ENCODE measurements at places on chromosomes 13 and 19.
A peak's percentile ranks its signal among the peaks of the same experiment; 100 is the strongest.

DNA sequence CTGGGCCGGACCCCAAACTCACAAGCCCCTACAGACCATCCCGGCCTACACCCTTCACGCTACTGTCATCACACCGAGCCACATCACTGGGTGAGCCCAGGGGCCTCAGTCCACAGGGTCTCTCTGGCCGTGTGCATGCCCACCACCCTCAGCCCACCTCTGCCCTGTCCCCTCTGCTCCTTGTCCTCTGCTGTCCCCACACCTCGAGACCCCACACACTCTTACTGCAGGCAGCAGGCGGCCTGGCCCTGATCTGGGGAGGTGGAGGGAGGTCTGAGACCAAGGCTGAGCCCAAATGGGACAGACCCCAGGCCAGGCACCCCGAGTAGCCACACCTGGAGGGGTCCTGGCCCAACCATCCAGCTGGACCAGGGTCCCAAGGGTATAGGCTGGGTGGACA, 35.2 kb downstream of the PEPD start:
- no peak for DNase-seq

DNA sequence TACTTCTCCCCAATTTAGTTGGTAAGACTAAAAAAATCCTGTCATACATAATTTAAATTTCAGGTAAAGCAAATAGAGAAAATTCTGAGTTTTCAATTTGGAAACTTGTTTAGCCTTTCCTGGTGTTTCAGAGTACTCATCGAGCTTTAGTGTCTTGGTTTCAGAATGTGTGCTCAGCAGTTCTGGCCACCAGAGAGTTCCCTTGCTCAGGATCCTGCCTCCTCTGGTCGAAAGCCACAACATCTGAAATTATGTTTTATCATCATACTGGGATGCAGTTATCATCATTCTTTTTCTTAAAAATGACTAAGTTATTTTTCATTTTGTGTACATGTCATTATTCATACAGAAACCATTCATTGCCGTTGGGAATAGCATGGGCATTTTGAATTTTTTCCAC, 263.2 kb upstream of the SPRY2 start:
- DNase-seq: no peak

GRCh38 chr19:4749870-4750590, 26.4 kb upstream of the DPP9 start:
- DNase-seq: no peak

DNA sequence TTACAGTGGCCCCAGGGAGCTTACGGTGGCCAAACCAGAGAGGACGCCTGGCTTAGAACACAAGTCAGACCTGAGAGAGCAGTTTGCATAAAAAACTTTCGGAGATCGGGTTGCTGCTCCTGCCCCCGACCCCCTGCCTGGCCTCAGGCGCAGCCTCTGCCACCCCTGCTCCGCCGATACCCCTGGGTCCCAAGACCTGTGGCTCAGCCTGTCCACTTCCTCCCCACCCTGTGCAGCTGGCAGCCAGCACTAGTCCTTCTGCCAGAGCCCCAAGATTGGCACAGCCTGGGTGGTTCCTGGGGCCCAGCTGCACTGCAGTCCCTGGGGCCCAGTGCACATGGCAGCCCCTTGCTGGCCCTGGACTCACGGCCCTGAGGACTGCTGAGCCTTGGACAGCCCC, 56.2 kb upstream of the SOX1 start:
- DNase-seq: no peak

DNA sequence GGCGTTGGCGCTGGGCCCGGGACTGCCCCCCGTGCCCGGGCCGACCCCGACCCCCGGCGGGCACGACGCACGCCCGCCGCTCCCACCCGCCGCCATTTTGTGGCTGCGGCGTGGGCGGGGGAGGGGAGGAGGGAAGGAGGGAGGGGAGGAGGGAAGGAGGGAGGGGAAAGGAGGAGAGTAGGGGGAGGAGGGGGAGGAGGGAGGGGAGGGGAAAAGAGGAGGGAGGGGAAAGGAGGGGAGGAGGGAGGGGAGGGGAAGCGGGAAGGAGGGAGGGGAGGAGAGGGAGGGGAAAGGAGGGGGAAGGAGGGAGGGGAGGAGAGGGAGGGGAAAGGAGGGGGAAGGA, at the start of gene BTBD2:
Gene BTBD2 (minus strand): TSS at position 107 of the 343 bp plus-strand sequence. CDS start 11 bp downstream, at position 96.
- no peak for DNase-seq

DNA sequence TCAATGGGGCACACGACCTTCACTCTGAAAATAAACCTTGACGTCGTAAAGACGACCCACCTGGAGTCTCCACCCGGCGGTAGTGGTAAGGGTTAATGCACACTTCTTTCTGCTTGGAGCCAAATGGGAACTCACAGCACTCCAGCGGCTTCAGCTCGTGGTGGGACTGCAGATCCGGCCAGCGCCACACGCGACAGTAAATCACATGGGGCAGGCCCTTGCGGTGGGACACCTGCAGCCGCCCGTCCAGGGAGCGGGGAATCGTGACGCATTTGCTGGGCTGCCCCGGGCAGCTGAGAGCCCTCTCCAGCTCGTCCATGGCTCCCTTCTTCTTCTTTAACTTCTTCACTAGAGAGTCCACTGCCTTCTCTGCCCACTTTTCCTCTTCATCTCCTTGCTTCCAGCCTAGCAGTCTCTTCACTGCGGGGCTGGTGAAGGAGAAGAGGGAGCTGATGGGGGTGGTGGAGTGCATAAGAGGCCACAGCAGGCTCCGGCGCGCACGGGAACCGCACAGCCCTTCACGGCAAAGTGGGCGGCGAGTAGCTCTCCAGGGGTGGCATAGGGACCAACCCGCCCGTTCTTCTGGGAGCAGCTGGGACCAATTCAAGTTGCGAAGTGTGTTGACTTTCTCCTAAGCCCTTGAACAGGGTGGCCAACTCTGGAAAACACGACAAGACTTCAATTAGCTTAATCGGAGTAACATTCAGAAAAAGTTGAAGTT, 40.7 kb downstream of the SMAD9 start:
- no peak for DNase-seq

DNA sequence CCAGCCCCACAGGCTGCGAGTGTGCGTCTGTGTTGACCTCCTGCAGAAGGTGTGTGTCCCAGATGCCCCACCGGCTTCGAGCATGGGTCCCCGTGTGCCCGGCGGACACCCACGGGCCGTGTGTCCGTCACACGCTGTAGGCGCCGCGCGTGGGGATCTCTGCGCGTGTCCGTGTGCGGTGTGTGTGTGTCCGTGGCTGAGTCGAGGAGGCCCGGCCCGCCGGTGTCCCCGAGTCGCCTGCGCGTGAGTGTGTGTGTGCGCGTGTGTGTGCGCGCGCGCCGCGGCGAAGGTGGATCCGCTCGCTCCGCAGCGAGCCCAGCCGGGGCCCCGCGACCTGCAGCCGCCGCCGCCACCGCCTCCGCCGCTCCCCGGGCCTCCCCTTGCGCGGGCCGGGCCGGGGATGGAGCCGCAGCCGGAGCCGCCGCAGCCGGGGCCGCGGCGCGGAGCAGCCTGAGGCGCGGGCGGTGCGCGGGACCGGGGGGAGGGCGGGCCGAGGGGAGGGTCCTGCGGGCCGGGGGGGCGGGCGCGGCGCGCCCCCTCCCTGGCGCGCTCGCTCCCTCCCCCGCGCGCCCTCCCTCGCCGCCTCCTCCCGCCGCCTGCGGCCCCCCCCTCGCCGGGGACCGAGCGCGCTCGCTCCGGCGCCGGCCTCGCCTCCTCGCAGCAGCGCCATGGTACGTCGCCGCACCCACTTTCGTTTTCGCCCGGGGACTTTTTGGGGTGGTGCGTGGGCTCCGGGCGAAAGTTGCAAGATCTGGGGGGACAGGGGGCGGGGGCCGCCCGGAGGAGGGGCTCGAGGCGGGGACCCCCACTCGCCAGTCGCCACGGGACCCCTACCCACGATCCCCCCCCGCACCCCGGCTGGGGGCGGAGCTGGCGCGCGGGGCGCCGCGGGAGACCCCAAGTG, 7.1 kb upstream of the NFIC start:
- DNase-seq: no peak

GRCh38 chr19:45413497-45413896, 7.1 kb downstream of the POLR1G start:
- no peak for DNase-seq

DNA sequence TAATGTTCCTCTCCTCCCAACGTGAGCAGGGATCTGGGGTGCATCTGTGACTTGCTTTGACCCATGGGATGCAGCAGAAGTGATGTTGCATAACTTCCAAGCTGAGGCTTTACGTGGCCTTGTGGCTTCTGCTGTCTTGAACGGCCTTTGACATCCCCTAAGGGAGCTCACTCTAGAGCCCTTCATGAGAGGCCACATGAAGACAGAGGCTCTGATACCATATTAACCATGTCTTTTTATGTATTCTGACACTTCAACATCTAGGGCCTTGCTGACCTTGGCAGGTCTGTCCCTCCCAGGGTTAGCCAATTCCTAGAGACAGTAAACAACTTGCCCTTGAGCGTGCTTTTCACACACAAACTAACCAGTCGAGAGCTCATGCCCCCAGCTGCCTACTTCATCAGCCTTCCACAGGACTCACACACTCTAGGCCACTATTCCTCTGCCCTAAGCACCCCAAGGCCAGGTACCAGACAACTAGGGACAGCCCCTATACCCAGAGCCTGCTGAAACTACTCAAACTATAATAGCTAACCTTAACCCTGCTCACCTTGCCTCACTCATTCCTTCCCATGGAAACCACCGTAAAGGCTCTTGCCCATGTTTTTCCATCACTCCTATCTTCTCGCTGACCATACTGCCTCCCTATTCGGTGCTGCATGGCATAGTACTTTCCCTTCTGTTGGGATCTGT, 45.4 kb downstream of the CCDC70 start:
- DNase-seq: no peak

DNA sequence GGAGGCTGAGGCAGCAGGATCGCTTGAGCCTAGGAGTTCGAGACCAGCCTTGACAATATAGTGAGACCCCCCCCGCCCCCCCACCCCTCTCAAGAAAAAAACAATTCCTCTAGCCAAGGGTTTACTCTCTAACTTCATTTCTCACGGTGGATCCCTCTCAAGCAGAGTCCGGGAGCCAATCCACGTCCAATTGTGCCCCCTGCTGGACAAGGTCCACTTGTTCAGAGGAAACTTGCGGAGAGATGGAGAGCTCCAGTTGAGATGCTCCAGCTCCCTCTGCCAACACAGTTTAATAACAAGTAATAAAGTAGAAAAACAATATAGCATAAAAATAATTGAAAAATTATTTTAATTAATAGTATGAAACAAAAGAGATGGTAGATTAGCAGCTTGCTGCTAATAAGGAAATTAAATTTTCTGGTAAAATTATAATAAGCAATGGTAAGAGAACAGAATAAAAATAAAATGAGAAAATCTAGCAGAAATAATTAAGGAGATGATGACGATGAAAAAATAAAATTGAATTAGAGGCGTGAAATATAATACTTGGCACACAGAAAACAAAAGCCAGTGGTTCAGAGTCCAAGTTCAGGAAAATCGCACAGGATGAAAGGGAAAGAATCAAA, 14.5 kb upstream of the SIGLEC14 start:
- DNase-seq: peak; percentile 77

DNA sequence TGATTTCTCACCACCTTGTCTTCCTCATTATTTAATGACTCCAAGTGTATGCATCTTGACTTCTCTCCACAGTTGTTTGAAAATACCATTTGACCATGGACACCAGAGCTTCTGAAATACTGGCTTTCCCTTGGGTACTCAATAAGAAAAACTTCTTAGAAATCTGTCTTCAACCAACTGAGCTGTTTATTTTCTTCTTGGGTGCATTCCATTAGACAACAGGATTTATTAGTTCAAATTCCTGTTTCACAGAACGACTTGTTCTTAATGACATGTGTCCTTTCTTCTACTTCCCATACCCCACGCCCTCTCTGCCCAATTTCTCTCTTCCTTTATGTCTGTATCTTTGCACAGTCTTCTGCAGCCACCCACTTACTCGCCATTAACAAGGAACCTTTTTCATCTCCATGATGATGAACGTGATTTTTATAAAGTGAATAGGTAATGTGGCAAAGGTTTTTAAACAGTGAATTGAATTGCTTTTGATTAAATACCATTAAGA, 11.3 kb upstream of the ITM2B start:
- no peak for DNase-seq

DNA sequence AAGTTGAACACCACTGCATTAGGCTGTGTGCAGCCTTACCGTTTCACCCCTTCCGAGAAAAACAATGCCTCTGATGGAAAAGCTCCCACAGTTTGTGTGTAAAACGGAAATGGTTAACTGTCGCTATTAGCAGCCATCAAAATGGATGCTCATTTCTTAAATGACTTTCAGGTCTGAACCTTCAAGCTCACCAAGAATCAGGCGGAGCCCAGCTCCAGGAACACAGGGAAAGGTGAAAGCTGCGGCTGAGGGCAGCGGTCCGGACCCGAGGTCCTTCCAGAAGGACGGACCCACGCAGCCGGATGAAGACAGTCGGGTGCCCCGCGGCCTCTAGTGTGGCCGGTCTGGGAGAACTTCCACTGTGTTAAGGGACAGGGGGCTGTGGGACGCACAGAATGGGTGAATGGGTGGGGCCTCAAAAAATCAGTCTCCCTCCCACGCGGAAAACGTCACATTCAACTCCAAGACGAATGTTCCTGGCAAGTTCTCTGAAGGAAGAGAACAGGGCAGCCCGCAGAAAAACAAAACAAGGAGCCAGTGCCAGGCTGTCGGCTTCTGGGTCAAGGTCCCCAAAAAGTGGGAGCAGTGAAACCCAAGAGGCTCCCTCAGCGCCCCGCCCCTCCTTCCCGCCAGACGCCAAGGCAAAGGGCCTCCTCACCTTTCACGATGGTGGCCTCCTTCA, 4.9 kb downstream of the IRS2 start:
- no peak for DNase-seq

DNA sequence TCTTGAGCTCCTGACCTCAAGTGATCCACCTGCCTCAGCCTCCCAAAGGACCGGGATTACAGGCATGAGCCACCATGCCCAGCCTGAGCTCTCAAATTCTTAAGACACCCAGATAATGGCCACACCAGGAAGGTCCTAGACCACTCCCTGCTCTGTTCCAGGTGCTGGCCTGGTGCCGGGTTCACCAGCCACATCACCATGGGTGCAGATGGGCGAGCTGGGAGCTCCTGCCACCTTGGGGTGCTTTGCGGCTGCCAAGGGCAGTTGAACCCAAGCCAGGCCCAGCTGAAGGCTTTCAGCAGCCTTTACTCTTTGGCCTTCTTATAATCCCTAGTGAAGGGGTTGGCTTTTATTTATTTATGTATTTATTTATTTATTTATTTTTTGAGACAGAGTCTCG, 4.9 kb downstream of the HPN start:
- no peak for DNase-seq

GRCh38 chr13:29067306-29067945, 247.3 kb downstream of the MTUS2 start:
- no peak for DNase-seq

DNA sequence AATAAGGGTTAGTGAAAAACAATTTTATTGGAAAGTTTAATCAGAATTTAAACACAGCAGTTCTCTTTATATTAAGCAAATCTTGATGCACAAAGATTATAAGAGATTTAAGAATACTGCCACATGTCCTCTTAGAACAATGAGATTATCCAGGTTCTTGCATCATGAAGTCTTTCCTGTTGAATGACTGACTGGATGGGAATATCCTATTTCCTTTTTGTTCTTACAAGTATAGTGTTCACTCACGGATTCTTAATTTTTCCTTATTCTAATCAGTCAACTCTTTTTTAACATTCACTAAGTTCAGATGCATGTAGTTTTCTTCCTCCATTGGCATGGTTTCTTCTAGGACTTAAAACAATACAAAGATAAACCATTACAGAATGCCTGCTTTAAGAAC, 10.1 kb downstream of the URI1 start:
- no peak for DNase-seq

- no peak for DNase-seq
Observed at GRCh38 chr13:39419068-39419467, 183.9 kb downstream of the LHFPL6 start.

Data from brain microvascular endothelial cell (primary cell).